ENCODE measurements at places on chromosomes 12 and 14.
A peak's percentile ranks its signal among the peaks of the same experiment; 100 is the strongest.

- DNase-seq: no peak
Observed at GRCh38 chr12:118213452-118213851, 77.5 kb downstream of the PEBP1 start.

DNA sequence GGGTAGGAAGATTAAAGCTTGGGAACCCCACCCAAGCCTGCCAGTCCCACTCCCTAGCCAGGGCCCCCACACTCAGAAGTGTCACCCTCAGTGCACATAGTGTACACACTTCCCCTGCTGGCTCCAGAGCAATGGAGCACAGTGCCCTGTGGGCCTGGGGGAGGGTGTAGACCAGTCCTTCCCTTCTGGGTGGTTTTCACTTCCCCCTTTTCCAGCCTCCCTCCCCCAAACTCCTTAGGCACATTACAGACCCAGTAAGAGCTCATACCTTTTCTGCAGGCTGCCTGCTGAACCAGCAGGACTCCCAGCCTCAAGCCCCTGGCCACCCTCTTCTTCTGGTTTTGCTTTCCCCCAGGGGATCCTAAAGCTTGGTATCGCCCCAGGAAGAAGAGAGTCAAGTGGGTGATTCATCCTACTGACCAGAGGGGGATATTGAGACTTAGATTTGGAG is at the start of gene ZNF385A:
Gene ZNF385A, minus strand, starts transcription at position 143 of the 451 bp plus-strand sequence. CDS start 219 bp downstream, outside the sequence.
- DNase-seq: peak; percentile 99

GRCh38 chr14:24900269-24901100 is 149.5 kb downstream of the STXBP6 start:
- DNase-seq: no peak

- DNase-seq: no peak
Observed at GRCh38 chr14:78356391-78356790, 186.2 kb downstream of the NRXN3 start.

DNA sequence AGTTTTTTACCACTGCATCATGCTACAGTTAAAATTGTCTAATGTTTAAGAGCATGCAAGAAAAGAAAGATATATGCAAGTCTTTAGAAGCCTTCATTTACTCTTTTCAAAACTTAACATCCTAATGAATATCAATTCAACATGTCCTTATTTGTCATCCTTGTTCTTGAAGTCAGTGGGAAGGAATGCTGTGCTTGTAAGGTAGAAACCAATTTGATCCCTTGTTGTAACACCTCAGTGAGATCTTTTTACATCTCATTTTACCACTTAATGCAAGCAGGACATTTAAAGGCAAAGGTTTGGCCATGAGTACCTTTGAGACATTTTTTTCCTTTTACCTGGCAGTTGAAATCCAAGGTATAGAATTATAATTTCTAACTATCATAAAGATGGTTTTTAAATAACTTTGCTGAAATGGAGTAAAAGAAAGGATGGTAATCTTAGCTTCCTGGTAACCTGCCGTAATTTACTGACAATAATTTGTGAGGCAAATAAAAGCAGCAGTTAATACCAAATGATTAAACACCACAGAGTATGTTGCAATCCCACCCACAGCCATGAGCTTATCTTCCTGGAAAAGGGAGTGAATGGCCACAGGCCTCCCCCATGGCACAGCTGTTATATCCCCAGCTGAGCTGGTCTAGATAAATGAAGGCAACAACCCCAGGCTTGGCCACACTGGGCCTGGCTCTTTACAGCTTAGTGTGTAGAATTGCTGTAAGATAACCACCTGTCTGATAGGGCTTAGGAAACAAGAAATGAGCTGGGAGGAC is 33.2 kb upstream of the STRN3 start:
- DNase-seq: peak; percentile 93

DNA sequence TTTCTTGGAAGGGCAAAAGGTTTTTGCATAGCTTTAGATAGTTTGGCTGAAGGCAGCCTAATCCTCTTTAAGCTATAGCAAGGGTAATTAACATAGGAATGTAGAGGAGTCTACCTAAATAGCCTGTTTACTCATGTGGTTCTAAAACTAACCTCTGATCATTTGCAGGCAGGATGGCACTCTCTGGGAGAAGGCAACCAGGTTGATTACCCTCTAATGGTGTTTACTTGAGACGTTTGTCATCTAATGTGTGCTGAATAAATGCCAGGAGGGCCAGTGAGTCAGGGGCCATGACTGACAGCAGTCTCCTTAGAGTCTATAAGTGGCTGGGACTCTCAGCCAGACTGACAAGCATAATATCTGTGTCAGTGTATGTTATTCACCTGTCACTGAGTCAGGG is 286.4 kb downstream of the PCNX1 start:
- no peak for DNase-seq

GRCh38 chr14:49051328-49052060 is 534.7 kb downstream of the RPS29 start:
- DNase-seq: no peak

DNA sequence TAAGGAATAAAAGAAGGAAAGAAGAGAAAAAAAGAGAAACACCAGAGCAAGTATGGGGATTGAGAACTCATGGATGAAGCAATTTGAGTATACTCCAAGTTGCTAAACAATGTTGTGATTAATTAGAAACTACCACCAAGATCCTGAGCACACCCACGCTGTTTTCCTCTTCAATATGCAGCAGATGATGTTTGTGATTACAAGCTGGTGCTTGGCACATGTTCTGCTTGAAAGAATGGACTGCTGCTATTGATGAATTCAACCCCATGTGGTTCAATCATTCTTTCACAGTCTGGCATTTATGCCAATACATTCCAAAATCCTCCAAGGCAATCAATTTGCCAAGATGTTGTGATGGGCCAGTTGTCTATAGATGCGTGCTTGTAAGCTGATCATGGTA is 146.8 kb downstream of the SLC2A13 start:
- DNase-seq: no peak

GRCh38 chr12:103833095-103833775 is 7.8 kb downstream of the NT5DC3 start:
- DNase-seq: peak; percentile 65

GRCh38 chr12:95834572-95834971 is 24.2 kb upstream of the SNRPF start:
- DNase-seq: no peak

GRCh38 chr12:2583642-2584401 is 210.9 kb upstream of the FKBP4 start:
- DNase-seq: no peak

- DNase-seq: no peak
Observed at GRCh38 chr14:45204241-45204640, 48.8 kb downstream of the MIS18BP1 start.

- no peak for DNase-seq
Observed at GRCh38 chr12:3679831-3680230, 73.1 kb downstream of the CRACR2A start.

DNA sequence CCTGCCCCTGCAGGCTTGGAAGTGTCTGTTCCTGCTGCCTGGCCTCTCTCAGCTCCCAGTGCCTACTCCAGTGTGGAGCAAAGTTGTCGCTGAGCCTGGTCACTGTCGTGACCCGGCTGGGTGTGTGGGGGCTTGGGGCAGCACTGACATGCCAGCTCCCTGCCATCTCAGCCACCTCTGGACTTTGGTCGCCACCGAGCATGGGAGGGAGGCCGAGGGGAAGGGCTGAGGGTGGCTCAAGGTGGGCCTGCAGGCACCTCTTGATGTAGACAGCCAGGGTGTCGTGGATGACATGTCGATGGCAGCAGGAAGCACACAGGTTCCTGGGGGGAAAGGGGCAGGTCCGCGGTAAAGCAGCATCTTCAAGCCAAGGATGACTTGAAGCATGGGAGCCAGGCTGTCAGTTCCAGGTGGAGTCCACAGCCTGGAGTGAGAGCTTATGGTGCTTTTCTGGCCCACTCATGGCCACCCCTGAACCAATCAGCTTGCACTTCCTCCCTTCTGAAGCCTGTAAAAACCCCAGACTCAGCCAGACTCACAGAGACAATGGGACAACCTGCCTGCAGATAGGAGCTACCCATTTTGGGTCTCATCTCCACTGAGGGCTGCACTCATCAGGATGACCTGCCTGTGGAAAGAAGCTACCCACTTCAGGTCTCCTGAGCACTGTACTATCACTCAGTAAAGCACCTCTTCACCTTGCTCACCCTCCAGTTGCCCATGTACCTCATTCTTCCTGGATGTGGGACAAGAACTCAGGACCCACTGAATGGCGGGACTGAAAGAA is 210.1 kb downstream of the MON2 start:
- peak; percentile 9 for DNase-seq

GRCh38 chr12:92096346-92097136 is 49.1 kb downstream of the BTG1 start:
- DNase-seq: no peak

DNA sequence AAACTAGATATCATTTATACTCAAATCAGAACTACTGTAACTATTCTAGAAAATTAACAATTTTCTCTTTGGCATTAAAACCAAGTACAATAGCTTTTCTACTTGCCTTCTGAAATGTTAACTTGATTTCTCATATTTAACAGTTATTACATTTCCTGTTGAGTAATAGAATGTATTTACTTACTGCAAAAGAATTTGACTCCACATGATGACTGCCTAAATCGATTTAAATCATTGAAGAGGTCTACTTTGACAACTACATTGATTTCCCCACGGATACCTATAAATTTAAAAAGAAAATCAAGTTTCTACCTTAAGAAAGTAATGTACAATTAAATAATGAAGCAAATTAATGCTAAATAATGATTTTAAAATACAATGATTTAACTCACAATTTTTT is 18.9 kb downstream of the C2CD5 start:
- DNase-seq: no peak

- no peak for DNase-seq
Observed at GRCh38 chr14:103028161-103028767, 29.1 kb downstream of the CDC42BPB start.

GRCh38 chr12:49348781-49349180 is 2.1 kb downstream of the DNAJC22 start:
- no peak for DNase-seq

DNA sequence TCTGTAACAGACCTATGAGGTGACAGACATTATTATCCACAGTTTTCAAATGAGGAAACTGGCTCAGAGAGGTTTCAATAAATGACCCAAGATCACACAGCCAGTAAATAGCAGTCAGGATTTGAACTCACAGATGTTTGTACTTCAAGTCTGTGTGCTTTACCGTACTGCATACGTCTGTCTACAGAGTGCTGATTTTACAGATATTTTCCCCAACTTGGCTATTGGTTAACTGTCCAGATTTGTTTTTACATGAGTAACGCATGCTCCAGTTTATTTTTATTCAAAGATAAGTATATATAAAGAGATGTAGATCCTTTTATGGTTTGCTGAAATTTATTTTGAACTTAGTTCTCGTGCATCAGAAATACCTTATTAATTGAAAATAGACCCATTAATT is 65.7 kb upstream of the SLC38A2 start:
- DNase-seq: no peak

DNA sequence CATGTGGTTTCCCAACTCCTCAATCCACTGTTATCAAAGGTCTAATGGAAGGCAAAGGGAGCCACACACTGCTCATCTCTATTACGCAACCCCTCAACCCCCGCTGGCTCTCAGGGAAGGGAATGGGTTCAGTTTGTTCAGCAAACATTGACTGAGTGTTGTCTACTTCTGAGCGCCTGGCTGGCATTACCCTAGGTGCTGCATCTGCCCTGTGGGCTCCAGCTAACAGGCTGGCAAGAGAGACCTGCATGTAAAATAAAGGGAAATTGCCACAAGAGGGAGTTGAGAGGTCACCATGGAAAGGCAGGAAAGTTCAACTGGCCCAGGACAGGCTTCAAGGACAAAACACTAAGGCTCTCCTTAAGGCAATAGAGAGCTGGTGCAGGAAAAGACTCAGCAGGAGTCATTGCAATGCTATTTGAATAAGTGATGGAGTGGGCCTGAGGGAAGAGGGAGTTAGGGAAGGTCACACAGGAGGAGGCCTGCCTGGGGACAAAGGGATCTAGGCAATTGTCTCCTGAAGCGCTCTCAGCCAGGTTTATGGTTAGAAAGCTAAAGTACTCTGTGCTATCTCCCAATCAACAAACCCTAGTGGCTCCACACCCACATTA is 5.5 kb upstream of the ZNF740 start:
- DNase-seq: peak; percentile 68

DNA sequence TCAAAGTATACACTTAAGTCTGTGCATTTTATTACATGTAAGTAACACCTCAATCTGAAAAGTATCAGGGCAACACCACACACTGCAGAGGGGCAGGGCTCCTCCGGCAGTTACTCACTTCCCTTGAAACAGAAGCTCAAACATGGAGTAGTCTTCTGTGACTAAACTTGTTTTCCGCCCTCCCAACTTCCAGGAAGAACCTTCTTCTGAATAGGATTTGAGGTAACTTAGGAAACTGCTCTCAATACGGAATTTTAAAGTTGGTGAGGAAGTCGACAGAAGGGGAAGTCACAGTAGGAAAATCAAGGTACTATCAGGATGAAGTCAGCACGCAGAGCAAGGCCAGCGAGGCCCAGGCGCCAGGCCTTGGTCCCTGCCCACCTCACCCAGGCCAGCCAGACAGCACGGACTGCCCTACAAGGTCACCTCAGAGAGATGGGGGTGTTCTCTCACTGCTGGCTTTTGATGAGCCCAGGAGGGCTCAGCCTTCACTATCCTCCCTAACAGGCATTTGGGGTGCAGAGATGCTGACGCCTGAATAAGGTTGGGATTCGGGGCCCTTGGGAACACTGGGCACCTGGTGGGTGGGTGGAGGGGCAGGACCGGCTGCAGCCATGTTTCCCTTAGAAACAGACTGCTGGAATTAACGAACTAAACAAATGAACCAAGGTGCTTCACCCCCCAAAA is 5.8 kb downstream of the ANKRD9 start:
- no peak for DNase-seq

DNA sequence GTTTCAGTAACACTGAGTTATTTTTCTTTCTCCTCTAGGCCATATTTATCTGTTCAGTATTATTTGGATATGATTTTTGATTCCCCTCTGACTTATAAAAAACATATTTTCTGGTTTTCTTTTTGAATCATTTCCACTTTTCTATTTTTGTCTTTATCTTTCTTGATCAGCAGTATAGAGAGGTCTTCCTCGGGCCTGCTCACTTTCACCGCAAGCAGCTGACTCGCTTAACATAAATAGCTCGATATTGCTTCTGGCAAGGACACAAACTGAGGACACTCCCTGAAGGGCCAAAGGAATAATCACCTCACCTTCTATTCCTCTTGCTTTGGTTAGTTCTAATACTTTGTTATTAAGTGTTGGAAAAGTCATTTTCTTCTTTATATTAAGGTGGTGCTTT is 25.8 kb upstream of the TRHDE start:
- DNase-seq: no peak

DNA sequence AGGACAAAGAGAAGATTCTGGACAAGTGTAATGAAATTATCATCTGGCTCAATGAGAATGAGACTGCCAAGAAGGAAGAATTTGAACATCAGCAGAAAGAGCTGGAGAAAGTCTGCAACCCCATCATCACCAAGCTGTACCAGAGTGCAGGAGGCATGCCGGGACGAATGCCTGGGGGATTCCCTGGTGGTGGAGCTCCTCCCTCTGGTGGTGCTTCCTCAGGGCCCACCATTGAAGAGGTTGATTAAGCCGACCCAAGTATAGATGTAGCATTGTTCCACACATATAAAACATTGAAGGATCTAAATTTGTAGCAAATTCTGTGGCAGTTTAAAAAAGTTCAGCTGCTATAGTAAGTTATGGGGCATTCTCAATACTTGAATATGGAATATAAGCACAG is 174.3 kb upstream of the CCND2 start:
- DNase-seq: no peak

Measured in NB4 (cell line).